NCI-H2081 (cell line): ENCODE measurements at places on chromosomes 1 and 21.

DNA sequence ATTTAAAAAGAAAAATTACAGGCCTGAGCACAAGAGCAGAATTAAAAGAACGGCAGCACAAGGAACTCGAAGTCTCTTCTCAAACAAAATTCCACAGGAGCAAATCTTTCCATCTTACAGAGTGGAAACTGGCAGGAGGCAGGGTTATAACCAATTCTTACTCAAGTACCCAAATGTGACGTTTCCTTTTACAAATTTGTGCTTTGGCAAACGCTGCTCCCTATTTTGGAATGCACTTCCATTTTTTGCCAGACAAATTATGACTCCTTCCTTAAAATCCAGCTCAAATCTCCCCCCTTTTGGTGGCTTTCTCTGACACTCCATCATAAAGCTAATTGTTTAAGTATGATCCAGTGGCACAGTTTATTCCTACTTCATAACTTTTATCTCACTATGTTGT, 7.8 kb downstream of the ERI3 start:
- no peak for DNase-seq

GRCh38 chr1:242530761-242531160, 6.3 kb upstream of the PLD5 start:
- no peak for DNase-seq

DNA sequence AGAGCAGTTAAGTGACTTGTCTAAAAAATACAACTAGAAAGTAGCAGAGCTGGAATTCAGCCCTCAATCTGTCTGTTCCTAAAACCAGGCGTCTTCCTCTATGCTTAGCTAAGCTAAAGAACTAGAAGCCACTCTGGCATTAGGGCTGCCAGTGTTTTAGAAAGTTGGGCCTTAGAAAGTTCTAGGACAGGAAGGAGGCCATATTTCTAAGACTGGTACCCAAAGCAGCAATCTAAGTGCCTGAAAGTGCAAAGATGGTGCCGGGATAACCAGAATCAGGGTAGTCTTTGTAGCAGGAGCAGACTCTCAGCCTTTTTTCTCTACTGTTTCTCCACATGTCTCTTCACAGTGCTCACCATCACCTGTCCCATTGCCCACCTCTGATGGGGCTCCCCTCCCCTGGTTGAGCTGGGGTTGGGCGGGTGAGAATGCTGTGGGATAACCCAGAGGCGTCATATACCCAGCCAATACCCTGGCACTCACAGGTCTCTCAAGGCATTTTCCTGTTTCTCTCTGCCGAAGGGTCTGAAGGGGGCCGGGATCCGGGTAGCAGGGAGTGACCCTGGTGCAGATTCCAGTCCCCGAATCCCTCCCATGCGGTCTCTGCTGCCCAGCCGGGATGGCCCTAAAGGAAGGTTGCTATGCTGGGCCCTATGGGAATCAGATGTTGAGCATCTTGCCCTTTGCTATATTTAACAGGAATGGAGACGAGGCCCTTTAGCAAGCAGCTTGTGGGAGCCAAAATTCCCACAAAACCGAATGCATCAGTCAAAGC, 1.1 kb upstream of the RCSD1 start:
- no peak for DNase-seq

DNA sequence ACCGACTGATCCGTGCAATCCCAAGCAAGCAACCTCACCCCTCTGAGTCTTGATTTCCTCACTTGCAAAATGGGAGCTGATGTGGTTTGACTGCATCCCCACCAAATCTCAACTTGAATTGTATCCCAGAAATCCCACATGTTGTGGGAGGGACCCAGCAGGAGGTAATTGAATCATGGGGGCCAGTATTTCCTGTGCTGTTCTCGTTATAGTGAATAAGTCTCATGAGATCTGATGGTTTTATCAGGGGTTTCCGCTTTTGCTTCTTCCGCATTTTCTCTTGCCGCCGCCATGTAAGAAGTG, 58.4 kb downstream of the FHAD1 start:
- DNase-seq: no peak

DNA sequence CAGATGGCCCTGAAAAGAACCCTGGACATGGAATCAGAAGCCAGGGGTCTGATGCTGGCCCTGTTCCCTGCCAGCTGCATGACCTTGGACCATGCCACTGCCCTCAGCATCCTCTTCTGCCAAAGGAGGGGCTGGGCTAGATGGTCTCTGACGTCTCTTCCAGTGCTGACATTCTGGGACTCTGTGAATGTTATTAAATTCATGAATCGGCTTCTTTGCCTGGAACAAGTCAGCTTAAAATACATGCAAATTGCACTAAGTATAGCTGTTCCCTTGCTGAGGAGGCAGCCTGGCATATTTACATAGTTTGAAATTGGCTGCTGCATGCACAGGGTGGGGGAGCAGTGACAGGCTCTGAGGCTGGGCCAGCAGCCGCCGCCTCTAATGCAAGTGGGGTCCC, 23.8 kb downstream of the KCNA2 start:
- DNase-seq: peak; percentile 2

DNA sequence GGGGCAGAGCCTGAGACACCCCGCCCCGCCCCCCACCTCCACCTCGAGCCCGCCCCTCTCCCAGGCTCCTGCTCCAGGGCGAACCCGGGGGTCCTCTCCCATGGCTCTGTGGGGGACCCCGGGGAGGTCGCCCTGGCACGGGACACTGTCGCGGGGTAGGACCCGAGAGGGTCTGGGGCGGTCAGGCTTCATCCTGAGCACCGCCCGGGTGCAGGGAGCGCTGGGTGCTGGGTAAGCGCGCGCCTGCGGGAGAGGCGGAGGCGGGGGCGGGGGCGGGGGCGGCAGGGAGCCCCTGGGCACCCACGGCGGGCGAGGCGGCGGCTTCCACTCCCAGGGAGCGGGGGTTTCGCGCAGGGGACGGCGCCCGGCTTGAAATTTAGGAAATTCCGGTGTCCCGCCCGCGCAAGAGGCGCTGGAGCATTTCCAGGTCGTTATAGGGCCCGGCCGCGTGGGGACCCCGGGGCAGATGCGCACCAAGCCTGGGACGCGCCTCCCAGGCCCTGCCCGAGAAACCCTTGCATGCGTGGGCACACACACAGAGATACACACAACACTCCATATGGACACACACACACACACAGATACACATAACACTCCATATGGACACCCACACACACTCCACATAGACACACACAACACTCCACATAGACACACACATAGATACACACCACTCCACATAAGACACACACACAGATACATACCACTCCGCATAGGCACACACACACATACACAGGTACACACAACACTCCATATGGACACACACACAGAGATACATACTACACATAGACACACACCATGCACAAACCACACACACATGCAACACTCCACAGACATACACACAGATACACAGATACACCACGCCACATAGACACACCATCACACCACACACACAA, 48.7 kb upstream of the SLC19A1 start:
- DNase-seq: no peak

- no peak for DNase-seq
These were observed 18.5 kb upstream of the OR10J5 start for GRCh38 chr1:159554261-159554660.

GRCh38 chr21:37917612-37918011, 1.4 kb upstream of the KCNJ6 start:
- DNase-seq: no peak

DNA sequence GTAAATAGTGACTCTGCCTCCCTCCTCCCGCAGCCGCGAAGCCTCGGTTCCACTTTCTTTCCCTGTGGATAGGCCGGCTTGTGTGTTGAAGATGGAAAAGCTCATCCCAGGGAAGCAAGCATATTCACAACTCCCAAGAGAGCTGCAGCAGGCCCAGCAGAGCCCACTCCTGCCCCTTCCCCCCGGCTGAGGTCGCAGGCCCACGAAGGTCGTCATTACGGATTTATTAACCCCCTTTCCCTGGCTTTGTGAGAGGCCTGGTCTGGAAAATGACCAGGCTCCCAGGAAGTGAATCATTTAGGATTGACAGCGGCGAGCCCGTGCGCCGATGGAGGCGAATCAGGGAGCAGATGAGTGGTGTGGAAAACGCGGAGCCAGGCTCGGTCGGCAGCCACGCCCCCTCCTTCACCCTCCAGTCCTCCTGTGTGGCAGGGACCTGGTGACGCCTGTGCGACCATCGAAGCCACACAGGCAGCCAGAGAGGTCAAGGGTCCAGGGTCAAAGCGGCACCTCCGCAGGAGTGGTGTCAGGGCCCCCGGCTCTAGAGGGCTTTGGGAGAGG, 93.4 kb downstream of the PRDM16 start:
- DNase-seq: no peak

- DNase-seq: no peak
These were observed 22.5 kb downstream of the VPS26C start for GRCh38 chr21:37244501-37245095.

DNA sequence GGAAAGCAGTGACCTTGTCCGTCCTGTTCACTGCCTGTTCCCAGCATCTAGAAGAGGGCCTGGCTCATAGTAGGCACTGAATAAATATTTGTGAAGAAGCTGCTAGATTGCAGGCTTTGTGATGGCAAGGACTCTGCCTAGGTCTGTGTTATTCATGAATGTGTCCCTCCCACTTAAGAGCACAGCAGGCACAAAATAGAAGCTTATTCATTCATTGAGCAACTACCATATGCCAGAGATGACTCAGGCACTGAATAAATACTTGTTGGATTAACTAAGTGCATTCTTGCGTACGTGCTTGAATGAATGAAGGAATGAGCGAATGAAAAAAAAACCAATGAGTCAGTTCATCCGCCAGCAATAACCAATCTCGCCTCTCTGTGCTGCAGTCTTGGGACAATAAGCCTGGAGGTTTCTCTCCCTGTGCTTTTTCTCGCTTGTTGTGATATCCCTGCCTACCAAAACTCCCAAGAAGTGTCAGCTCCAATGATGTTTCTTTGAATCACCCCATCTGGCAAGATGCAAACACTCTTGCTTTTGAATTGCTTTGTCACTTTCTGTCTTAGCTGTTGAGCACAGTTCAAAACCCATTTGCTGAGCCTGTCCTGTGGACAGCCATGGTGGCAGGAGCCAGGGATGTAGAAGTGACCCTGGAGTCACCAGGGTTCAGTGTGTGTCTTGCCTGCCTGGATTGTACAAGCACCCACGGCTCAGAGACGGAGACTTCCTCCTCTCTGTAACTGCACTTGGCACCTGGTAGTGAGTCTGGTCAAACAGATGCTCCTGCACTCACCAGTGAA, 143.9 kb downstream of the KAZN start:
- no peak for DNase-seq

DNA sequence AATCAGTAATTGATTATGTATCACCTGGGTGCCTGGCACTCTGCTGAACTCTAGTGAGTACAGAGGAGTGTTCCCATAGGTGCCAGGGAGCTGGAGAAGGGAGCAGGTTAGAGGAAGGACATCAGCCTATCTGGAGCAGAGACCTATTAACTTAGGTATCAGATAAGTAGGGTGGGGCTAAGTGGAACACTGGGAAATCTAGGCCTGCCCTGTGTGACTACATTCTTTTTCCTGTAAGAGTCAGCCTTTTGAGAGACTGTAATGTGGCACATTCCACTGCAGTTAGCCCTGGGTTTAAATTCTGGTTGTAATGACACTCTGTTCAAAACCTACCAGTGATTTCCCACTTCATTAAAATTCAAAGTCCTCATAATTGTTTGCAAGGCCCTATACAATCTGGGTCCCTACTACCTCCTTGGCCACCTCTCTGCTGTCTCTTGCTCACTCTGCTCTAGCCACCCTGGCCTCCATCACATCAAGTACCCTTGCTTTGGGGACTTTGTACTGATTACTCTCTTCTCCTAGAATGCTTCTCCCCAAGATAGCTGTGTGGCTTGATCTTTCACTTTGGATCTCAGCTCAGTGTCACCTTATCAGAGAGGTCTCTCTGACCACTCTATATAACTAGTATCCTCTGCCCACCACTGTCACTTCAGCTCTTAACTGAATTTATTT, 12.9 kb downstream of the STX12 start:
- DNase-seq: no peak

DNA sequence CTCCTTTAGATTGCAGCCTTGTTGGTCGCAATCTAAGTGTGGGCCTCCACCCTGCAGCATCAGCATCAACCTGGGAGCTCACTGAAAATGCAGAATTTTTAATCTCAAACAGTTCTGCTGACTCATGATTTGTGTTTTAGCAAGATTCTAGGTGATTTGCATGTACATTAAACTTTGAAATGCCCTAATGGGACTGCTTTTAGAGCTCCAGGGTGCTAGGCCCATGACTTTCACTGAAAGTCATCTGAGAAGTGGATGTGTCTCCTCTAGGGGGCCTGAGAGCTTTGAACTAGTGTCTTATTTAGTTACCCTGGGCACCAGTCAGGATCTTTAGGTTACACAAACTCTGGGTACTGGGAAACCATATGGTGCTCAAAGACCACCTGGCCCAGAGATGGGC, 9.0 kb downstream of the TRIM67 start:
- no peak for DNase-seq

- DNase-seq: peak; percentile 86
These were observed 78.1 kb downstream of the IER5 start for GRCh38 chr1:181166377-181167196.

- no peak for DNase-seq
These were observed 66.3 kb upstream of the PRDX6 start for GRCh38 chr1:173410794-173411236.

GRCh38 chr1:196603651-196604050, 4.6 kb downstream of the KCNT2 start:
- DNase-seq: no peak

- peak; percentile 82 for DNase-seq
These were observed 7.4 kb downstream of the IRF2BP2 start for GRCh38 chr1:234602334-234603220.

DNA sequence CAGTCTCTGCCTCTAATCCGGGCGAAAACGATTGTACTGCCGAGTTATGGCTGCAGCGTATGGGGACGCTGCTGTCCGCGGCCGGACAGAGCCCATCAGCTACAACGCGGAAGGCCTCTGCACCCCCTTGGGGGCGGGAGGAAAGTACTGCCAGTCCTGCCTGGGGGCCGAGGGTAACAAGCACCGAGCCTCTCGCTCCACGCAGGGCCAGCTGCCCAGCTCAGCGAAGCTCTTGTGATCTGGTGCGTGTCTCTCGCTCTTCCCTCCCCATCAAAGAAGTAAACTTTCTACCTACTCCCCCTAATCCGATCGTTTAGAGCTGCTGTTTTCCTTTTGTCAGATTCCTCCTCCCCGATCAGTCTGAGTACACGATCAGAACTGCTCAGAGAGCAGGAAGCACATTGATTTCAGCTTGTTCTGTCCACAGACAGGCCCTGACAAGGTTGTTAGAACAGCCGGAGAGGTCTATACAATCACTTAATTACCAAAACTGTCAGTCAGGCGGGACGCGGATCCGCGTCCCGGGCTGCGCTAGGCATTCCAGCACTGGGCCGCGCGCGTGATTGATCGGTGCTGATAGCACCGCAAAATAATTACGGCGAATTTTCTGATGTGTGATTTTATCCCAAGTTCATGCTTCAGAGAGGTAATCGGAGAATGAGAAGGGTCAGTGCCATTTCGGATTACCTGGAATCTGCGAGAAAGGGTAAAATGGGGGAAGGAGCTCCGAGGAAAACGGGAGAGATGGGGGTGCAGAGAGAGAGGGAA, 8.7 kb upstream of the BARHL2 start:
- no peak for DNase-seq

DNA sequence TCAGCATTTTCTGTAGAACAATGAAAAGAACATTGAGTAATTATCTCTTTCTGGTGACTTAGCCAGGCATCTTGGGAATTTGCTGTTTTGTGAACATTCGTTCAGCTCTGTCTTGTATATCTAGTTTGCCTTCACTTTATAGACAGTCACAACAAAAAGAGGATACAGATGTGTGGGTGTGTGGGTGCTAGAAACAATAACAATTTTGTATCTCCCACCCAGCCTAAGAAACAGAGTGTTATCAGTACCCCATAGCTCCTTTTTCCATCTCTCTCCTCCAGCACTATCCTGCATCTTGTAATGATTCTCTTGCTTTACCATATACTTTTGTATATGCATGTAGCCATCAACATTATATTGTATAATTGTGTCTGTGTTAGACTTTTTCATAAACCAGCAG, 33.0 kb downstream of the AK4 start:
- DNase-seq: no peak

- no peak for DNase-seq
These were observed 25.8 kb downstream of the MACO1 start for GRCh38 chr1:25456502-25456901.
